ENCODE measurements at places on chromosomes 5 and 9.

- no peak for DNase-seq
Observed at GRCh38 chr5:56202483-56202882, 30.6 kb downstream of the ANKRD55 start.

GRCh38 chr9:16688814-16689213 is 181.7 kb downstream of the BNC2 start:
- DNase-seq: no peak

DNA sequence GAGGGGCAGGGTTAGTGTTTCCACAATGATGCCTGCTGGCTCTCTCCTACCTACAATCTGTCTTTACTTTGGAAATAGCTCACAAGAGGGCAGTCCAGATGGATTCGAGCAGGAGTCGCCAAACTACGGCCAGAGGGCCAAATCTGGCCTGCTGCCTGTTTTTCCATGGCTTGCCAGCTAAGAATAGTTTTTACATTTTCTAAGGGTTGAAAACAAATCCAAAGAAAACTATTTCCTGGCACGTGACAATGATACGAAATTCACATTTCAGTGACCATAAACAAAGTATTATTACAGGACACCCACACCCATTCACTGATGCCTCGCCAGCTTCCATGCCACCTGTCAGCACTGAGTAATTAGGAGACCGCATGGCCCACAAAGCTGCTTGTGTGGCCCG is 162.9 kb upstream of the WWC1 start:
- DNase-seq: no peak

DNA sequence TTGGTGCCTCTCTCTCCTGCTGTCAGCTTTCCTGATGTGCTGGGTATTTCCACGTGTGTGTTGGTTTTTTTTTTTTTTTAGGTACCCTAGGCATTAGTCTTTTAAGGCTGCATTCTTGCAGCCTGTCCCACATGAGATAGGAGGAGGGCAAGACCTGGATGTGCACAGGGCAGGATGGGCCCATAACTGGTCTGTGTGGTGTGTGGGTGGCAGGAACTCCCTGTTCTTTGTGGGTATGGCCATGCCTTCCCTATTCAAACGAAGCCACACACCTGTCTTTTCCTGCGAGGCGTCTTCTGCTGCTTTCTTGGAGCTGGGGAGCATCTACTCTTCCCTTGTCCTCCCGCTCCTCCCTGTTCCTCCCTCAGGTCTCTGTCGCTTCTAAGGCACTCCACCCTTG is 6.8 kb downstream of the SYK start:
- DNase-seq: no peak

GRCh38 chr5:95283022-95283615 is 1.8 kb downstream of the MCTP1 start:
- DNase-seq: no peak

DNA sequence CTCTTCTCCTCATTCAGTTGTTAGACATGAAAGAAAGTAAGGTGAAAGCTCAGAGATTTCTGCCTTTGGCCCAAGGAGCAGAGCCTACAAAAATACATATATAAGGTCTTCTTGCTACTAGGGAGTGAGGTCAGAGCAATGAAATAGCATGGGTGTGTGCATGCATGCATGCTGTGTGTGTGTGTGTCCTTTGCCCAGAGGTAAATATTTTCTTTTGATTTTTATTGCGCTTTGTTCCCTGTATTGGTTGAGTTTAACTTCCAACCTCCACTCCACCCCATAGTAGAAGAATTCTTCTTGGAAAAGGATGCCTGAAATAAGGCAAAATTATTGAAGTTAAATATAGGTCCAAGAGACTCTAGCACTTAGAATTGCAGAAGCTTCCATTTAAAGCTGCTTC is 248.0 kb upstream of the PTGER4 start:
- no peak for DNase-seq
